DMS153 (cell line): ENCODE measurements at places on chromosomes 4 and X.
A peak's percentile ranks its signal among the peaks of the same experiment; 100 is the strongest.

GRCh38 chr4:87092389-87093141 lies 127.9 kb downstream of the KLHL8 start:
- peak; percentile 69 for DNase-seq

- no peak for DNase-seq
Measured at GRCh38 chr4:158255727-158256324, 45.5 kb downstream of the TMEM144 start.

- DNase-seq: no peak
Measured at GRCh38 chrX:73478961-73479360, 32.1 kb downstream of the CDX4 start.

- DNase-seq: no peak
Measured at GRCh38 chr4:13476915-13477314, 7.2 kb downstream of the RAB28 start.

DNA sequence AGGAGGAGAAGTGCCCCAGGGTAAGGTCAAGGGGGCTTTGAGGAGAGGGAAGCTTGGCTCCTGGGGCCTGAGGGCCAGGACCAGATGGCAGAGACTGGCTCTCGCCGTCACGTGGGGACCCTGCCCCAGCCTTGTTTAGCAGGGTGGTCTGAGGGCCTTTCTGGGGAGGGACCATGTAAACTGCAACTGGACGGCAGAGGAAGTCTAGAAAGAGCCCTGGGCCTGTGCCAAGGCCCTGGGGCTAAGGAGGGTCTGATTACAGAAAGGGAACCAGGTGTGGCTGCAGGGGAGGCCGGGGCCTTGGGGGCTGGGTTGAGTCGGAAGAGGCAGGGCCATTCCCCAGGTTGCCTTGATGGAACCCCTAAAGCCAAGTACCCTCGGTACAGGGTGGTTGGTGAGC lies 1.8 kb upstream of the HGFAC start:
- DNase-seq: no peak

GRCh38 chr4:81808011-81808672 lies 336.4 kb upstream of the RASGEF1B start:
- peak; percentile 93 for DNase-seq

GRCh38 chrX:119482481-119483480 lies 14.5 kb downstream of the SLC25A5 start:
- peak; percentile 16 for DNase-seq

GRCh38 chr4:86967073-86967472 lies 32.3 kb downstream of the AFF1 start:
- no peak for DNase-seq

DNA sequence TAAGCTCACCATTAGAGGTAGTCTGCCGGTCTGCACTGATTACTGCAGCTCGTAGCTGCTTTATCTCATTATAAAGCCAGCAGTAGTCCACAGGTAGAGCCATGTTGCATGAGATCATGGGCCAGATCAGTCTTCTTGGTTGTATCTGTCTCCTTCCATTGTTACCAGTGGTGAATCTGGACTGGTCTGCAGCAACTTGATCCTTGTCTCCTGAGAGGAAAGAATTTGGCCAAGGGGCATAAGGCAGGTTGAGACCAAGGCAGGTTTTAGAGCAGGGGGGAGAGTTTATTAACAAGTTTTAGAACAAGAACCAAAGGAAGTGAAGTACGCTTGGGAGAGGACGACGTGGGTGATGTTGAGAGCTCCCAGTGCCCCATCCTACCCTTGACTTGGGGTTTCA lies 228.5 kb downstream of the STIM2 start:
- DNase-seq: no peak

GRCh38 chr4:60450054-60450453 lies 750.1 kb upstream of the ADGRL3 start:
- DNase-seq: no peak

- no peak for DNase-seq
Measured at GRCh38 chr4:188986271-188986689, 847.0 kb downstream of the TRIML1 start.

DNA sequence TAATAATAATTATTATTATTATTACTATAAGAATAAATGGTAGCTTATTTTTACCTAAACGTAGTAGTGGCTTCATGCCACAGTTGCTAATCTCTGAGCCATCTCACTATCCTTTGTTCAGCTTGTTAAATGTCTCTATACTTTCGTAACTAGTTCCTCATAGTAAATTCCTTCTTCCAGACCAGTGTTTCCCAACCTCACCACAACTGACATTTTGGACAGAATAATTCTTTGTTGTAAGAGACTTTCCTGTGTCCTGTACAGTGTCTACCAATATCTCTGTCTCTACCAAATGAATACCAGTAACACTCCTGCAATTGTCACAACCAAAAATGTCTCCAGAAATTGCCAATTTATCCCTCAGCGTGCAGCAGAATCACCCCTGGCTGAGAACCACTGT lies 1040.9 kb downstream of the DMD start:
- DNase-seq: no peak

DNA sequence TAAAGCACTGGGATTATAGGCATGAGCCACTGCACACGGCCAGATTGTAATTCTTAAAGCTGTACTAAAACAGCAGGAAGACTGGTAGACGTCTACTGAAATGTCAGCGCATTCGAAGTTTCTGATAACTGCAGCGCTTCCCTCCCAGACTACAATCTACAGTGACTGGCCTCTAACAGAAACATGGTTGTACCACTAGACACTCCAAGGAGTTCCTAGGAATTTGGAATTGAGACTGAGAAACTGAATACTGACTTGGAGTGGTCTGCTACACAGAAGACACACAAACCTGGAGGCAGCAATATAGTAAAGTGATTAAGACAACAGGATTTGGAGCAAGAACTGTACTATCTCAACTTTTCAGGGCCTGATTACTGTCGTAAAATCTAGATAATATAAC lies 937 bp downstream of the HELQ start:
- no peak for DNase-seq

DNA sequence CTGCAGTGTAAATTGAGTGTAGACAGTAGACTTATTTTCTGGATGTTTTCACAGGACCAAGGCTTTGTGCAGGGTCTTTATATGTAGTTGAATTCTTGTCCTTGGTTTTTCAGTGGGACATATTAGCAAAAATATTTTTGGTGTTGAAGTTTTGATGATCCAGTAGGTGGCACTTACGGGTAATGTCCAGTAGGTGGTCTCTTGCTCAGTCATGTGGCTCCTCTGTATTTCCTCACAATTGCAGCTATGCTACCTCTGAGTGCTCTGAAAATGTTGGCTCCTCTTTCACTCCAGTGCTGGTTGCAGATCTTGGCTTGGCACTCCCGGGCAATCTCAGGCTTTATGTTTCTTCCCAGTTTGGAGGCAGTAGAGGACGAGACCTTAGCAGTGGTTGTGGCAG lies 419.8 kb upstream of the AMOT start:
- DNase-seq: no peak

DNA sequence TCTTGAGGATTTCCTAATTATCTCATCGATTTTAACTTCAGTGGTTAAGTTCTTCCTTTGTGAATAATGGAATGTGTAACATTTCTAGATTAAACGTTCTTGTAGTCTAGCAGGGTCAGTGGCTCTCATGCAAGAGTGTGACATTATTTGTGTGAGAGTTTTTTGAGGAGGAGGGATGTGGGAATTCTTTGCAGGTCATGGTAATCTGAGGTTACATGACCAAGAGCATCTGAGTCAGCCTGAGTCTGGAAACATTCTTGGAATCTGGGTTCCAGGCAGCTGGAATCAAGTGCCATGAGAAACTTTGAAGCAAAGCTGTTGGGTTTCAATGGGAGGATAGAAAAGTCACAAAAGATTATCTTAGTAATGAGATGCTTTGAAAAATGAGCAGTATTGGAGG lies 49.5 kb downstream of the GK start:
- no peak for DNase-seq

GRCh38 chr4:144597171-144597570 lies 48.8 kb upstream of the HHIP start:
- no peak for DNase-seq

GRCh38 chr4:99868126-99868596 lies 26.1 kb downstream of the LAMTOR3 start:
- no peak for DNase-seq

DNA sequence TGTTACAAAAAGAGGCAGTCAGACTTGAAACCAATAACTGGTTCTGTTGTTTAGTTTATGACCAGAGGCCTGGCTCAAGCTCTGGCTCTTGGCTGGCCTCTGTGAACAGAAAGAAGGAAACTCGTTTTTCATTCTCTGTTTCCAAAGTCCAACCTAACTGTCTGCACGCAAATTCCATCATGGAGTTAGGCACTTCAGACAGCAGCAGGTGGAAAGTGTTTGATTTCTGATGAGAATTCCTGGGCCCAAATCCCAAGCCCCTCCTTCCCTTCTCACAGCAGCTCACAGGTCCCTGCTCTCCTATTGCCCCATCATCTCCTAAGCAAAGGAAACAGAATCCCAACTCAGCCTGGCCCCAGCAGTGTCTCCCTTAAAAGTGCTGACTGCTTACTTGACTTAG lies 42.8 kb upstream of the FGF16 start:
- DNase-seq: no peak

GRCh38 chr4:62543002-62543401 lies 1342.9 kb downstream of the ADGRL3 start:
- no peak for DNase-seq

- no peak for DNase-seq
Measured at GRCh38 chrX:69309074-69309792, 144.0 kb upstream of the PJA1 start.

- DNase-seq: no peak
Measured at GRCh38 chr4:17170131-17170530, 271.7 kb upstream of the LDB2 start.

- no peak for DNase-seq
Measured at GRCh38 chr4:7938609-7939376, 868 bp downstream of the AFAP1 start.

GRCh38 chrX:23327104-23327503 lies 7.5 kb upstream of the PTCHD1 start:
- DNase-seq: no peak

DNA sequence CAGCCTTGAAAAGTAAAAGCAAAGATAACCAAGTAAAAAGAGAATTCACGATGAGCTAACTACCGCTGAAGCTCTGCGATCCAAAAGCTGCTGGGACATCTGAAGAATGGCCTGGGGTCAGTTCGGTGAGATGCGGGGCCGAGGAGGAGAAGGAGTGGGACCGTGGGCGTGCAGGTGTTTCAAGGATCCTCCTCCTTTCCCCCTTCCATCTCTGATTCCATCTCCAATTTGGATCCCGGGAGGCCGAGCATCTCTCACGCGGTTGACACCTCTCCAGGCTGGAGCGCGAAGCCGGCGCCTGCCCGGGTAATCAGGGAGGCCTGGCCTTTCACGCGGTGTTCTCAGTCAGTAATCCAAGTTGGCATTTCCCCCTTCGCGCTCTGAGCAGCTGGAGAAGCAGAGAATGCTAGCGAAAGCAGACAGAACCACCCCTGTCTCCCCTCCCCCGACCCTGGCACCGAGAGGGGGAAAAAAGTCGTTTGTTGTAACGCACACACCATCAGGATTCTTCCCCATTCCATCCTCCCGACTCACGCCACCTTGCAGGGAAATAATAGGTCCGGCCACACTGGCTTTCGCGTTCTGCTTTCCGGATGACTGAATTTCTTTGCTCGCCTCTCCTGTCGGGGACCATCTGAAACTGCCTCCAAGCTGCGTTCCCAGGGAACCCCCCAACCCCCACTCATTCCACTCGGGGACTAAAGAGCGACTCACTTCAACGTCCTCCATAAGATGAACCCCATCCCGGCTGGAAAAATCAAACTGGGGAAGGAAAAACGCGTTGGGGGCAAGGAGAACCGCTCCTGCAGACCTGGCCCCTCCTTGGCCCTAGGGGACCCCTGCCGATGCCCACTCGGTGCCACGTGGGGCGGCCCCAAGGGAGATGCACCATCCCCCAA lies 6.5 kb downstream of the NEUROG2 start:
- no peak for DNase-seq

DNA sequence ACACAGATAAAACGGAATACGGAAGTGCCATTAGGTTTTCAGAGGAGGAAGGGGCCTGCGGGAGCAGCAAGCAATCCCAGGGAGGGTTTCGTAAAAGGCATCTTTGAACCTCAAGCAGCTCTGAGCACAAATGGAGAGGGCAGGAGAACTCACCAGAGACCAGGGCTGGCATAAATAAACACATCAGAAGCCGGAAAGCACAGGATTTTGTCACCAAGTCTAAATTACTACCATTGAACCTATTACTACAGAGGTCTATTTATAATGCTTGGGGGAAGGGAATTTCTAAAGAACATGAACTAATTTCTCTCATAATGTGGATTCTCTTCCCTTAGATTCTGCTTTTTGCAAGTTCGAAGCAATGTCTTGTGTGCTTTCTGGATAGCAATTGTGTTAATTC lies 39.6 kb upstream of the MBTPS2 start:
- DNase-seq: no peak

DNA sequence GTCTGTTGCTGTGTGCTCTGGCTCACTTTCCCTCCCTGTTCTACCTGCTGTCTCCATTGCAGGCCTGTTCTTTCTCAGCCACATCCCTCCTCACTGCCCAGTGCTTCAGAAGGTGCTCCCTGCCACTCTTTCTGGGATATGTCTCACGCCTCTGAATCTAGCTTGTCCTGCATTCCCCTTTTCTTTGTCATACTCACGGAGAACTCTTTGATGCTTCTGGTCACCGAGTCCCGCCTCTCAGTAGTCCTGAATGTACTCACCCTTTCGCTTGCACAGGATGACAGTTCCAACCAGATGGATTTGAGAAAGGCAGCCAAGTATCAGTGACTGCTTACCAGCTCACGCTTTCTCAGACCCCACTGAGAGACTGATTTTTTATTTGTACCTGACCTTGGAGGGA lies 65.2 kb upstream of the TLR2 start:
- no peak for DNase-seq

- no peak for DNase-seq
Measured at GRCh38 chr4:4456351-4456750, 69.4 kb downstream of the NSG1 start.

DNA sequence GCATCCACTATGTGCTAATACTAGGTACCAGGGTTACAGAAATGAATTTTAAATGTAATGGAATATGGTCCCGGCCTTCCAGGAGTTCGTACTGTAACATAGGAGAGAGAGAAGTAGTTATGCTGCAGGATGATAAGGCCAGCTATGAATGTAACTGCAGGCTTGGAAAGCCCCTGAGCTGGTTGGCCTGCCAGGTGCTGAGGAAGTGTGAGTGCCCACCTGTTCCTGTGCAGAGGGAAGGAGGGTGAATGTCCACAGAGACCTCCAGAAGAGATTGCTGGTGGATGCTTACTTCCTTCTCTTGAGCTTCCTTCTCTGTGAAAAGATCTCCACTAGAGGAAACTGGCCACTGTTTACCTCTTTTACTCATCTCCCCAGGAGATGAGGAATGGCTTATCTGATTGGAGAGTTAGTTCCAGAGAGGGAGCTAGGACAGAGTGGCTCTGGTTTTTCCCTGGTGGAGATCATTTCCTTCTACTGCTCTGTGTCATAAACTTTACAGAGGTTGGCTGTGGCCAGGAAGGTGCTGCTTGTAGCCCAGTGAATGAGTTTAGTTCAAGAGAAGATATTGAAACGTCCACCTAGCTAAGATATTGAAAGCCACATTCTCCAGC lies 114.0 kb upstream of the LNX1 start:
- DNase-seq: no peak

GRCh38 chrX:140177821-140178220 lies 212.5 kb upstream of the CXorf66 start:
- no peak for DNase-seq
